Mesothelial cell of epicardium (in vitro differentiated cells): ENCODE measurements at places on chromosomes 7 and 10. TPM values are rescaled to one million over a fixed set of nuclear protein-coding genes. Genes with fewer than 3 reads are reported as not detected.

The PON1 gene
- not detected in 3 replicates for total RNA-seq

The TYW1 gene
- 20.4 to 23.4 TPM (median 21.4 TPM) in 3 replicates for total RNA-seq

The KAZALD1 gene
- total RNA-seq: 15.9 to 17.5 TPM (median 16.8 TPM) in 3 replicates

The MEOX2 gene
- 0.09 TPM in 1 of 3 replicates, not detected in the others for total RNA-seq

The BMPR1A gene
- 96.1 to 106 TPM (median 100.0 TPM) in 3 replicates for total RNA-seq

The GSDME gene
- total RNA-seq: 9.3 to 10.2 TPM (median 9.8 TPM) in 3 replicates

The MLXIPL gene
- total RNA-seq: 1.5 to 2.6 TPM (median 2.0 TPM) in 3 replicates

The SLC26A3 gene
- total RNA-seq: not detected in 3 replicates

The AKR1C1 gene
- total RNA-seq: 3.2 to 4.2 TPM (median 3.8 TPM) in 3 replicates

The HTRA1 gene
- total RNA-seq: 12.2 to 13.1 TPM (median 12.5 TPM) in 3 replicates

The SPDYE1 gene
- total RNA-seq: not detected in 3 replicates

The TAS2R4 gene
- total RNA-seq: 3.3 to 4.3 TPM (median 3.5 TPM) in 3 replicates

The MSS51 gene
- total RNA-seq: 4.9 to 5.6 TPM (median 5.0 TPM) in 3 replicates

The HILPDA gene
- total RNA-seq: 25.1 to 27.1 TPM (median 25.6 TPM) in 3 replicates

The CRTAC1 gene
- 0.25 to 0.63 TPM (median 0.49 TPM) in 3 replicates for total RNA-seq

The GIMAP6 gene
- not detected in 3 replicates for total RNA-seq

The GFRA1 gene
- total RNA-seq: 38.7 to 42.4 TPM (median 40.8 TPM) in 3 replicates

The KLF14 gene
- 0.87 to 1.0 TPM (median 1.0 TPM) in 3 replicates for total RNA-seq

The AS3MT gene
- 8.7 to 12.8 TPM (median 8.7 TPM) in 3 replicates for total RNA-seq

The ITGB8 gene
- total RNA-seq: 15.3 to 15.6 TPM (median 15.3 TPM) in 3 replicates

The SLC13A1 gene
- total RNA-seq: not detected in 3 replicates

The TMEM225B gene
- 2.5 to 3.6 TPM (median 3.2 TPM) in 3 replicates for total RNA-seq

The TFEC gene
- 0.11 to 0.49 TPM (median 0.44 TPM) in 3 replicates for total RNA-seq

The GPR15LG gene
- total RNA-seq: not detected in 3 replicates
